Esophagus muscularis mucosa (tissue), 4 donors: ENCODE measurements at places on chromosomes 7 and 10.

DNA sequence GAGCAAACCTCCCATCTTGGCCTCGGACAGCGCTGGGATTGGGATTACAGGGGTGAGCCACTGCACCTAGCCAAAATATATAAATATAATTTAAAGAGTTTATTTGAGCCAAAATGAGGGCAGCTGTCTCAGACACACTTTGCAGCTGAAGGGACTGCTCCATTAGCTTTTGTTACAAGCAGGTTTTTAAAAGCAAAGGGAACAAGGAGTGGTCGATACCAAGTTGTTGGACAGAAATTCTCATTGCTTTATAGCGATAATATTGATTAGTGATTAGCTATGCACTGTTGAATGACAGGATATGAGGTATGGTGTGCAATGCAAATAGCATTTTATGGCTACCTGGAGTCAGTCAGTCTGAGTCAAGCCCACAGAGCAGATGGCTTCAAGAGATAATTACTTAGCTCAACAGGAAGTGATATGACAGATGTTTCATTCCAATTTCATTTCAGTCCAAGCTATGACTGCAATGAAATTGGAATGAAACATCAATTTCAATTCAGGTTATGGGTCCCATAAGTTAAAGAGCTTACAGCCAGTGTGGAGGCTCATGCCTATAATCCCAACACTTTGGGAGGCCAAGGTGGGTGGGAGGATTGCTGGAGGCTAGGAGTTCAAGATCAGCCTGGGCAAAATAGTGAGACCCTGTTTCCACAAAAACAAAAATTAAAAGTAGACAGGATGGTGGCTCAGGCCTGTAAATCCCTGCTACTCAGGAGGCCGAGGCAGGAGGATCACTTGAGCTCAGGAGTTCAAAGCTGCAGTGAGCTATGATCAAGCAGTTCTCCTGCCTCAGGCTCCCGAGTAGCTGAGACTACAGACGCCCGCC lies 23.1 kb downstream of the TYW1 start:
- DNase-seq = no peak
- peaks cover 11% of the 10 kb centered on the region for H3K4me1 ChIP-seq
- no peak overlapping the region for H3K4me3 ChIP-seq
- H3K27ac ChIP-seq = no peak overlapping the region

DNA sequence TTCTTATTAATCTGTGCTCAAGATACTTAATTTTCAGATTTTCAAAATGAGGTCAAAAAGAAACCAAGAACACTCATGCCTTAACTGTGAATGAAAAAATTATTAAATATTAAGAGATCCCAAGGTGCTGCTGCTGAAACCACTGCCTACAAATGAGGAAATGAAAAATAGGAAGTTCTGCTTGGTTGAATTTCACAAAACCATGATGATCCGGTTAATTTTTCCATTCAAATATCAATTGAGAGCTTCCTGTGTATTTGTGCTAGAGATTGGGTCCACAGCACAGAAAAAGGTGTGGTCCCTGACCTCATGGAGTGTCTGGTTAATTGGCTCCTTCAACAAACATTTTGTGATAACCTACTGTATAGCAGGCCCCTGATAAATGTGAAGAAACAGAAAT lies 132.7 kb upstream of the YAE1 start:
- no peak for DNase-seq
- peaks cover 11% of the 10 kb centered on the region for H3K4me1 ChIP-seq
- H3K4me3 ChIP-seq = no peak overlapping the region
- no peaks in the 10 kb centered on the region for H3K27me3 ChIP-seq

DNA sequence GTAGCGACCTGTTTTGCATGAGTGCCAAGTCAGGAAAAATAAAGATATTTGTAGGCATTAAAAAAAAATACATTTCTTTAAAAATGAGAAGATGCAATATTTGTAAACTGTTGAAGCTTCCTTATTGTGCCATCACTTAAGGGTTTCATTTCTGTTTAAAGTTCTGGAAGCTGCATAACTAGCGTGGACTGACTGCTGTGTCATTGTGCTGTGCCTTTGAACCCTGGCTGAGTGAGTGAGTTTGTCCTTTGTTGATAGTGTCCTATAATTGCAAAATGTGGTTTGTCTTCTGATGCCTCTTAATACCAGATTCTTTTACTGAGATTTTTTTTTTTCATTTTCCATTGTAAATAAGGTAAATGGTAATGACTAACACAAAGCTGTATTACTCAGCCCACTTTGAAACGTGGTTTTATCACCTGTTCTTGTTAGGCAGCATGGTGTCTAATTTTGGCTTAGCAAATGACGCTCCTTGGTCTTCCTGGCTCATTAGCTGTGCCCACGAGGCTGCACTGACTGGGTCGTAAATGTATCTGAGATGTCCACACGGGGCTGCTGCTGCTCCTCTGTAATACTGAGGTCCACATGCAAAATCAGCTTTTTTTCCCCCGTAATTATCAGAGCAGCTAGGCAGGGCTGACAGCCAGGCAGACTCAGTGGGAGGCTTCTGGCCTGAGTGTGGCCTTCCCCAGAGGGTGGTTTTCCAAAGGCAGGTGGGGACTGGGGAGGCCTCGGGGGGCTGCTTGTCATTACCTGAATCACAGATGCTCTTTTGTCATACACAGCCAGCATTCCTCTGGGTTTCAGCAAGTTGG lies 14.8 kb downstream of the ZSCAN25 start:
- DNase-seq = peak; percentile 77
- no peak overlapping the region for H3K27ac ChIP-seq
- peaks cover 16% of the 10 kb centered on the region for H3K36me3 ChIP-seq
- H3K4me3 ChIP-seq = no peak overlapping the region
- H3K27me3 ChIP-seq = no peaks in the 10 kb centered on the region

GRCh38 chr10:2825841-2826240 lies 241.5 kb upstream of the PFKP start:
- no peaks in the 10 kb centered on the region for H3K4me1 ChIP-seq
- no peak overlapping the region for H3K4me3 ChIP-seq
- H3K36me3 ChIP-seq = no peaks in the 10 kb centered on the region

DNA sequence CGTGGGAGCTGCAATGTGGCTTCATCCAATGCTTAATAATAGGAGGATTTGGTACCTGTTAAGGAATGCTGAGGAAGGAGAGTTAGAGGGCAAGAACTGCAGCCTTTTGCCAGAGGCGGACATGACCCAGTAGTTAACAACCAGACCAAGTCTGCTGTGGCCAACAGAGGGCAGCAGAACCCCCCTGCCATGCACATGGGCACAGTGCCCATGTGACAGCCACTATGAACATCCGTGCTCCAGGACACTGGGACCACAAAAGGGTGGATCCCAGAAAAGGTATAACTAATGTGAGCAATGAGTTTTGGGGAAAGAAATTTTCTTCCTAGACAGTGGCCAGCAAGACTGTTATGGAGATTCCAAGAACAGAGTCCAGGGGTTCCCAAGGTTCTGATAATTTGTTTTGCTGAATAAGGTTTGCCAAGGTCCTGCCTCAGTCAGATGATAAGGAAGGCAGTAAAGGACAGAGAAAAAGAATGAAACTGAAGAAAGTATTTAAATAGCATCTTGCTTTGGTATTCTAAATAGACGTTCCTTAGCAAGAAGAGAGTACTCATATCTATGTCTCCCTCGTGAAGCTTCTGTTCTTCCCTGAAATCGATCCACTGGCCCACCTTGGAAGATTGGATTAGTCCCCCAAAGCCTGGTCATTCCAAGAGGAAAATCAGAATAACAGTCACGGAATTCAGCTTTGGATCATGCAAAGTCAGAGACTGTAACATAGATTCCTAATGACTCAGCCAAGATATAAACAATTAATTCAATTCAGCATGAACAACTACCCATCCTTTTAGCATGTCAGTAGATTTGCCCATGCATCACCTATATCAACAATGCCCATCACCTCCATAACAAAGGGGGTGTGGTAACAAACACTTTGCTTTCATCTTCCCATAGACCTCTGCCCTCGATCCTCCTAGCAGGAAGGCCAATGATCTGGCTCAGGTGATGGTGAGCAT lies 56.0 kb downstream of the LGI1 start:
- H3K27me3 ChIP-seq = no peaks in the 10 kb centered on the region
- DNase-seq = no peak
- H3K4me1 ChIP-seq = no peaks in the 10 kb centered on the region
- H3K4me3 ChIP-seq = no peak overlapping the region

GRCh38 chr10:74377476-74377875 lies 226.5 kb downstream of the ADK start:
- no peaks in the 10 kb centered on the region for H3K36me3 ChIP-seq
- H3K4me3 ChIP-seq = no peak overlapping the region
- no peak for DNase-seq
- H3K27me3 ChIP-seq = no peaks in the 10 kb centered on the region

DNA sequence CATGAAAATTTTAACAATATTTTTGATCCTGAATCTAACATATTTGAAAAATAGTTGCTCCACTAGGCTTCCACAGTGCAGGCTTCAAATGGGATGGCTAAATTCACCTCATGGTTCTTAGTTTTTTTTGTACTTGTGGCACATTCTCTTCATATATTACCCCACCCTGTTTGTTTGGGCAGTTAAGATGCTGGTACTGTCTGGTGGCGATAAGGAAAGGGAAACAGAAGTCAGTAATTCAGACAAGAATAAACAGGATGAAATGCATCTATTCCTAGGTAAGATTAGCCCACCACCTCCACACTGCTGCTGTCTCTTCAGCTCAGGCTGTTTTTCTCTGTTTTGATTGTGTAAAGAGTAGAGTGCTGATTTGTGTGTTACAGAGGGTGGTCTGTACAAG lies 44.2 kb downstream of the GLRX3 start:
- peaks cover 36% of the 10 kb centered on the region for H3K36me3 ChIP-seq
- no peak overlapping the region for H3K27ac ChIP-seq
- DNase-seq = no peak
- no peaks in the 10 kb centered on the region for H3K27me3 ChIP-seq
- no peak overlapping the region for H3K4me3 ChIP-seq

GRCh38 chr10:24408365-24408764 lies 199.4 kb downstream of the KIAA1217 start:
- H3K4me3 ChIP-seq = no peak overlapping the region
- no peak for DNase-seq
- H3K36me3 ChIP-seq = no peaks in the 10 kb centered on the region
- H3K4me1 ChIP-seq = no peaks in the 10 kb centered on the region
- no peak overlapping the region for H3K27ac ChIP-seq
